ENCODE measurements at places on chromosomes 7 and 10.

DNA sequence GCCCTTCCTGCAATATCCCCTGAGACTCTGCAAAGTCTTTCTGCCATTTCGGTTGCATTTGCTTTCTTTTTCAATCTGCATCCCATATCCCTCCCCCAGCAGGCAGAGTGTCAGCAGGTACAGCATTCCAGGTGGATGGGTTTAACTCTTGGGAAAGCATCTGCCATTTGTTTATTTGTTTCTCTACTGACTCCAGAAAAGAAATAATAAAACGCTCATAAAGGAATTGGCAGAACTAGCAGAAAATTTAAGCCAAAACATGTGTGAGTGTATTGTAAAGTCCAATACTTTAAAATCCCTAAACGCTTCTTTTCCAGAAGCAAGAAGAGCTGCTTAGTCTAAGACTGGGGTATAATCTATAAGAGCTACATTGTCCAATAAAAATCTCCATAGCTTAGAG is 393.8 kb downstream of the TNS3 start:
- DNase-seq: no peak

DNA sequence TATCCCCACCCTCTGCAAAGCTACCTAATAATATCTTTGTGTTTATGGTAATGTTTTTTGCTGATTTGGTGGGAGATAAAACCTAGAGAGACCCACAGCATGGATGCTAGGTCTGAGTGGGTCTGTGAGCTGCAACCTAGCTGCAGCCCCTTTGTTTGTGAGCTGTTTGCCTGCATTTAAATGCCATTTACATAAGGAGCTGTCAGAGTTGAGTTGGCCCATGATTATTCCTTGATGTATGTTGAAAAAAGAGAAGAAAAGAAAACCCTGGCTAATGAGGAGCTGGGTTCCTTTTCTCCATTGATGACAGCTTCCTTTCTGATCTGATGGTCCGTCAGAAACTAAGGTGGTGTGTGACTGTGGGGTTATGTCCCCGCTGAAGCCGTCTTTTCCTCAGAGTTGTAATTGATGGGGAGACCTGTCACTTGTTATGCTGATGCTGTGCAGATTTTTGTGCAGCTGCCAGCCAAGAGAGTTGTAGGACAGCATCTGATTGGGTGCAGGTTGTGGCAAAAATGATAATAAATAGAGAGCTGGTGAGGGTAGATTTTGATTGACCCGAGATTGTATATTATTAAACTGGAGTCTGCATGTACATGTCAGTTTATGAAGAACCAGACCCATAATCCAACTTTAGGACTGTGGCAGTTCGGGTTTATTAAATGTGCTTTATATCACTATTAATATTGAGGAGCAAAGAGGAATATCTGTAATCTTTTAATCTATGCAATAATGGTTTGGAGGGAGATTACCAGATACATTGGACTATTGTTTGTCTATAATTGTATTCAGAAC is 219.8 kb downstream of the AUTS2 start:
- DNase-seq: no peak

- no peak for DNase-seq
Observed at GRCh38 chr10:100970914-100971811, 1.9 kb downstream of the SEMA4G start.

- DNase-seq: peak; percentile 46
Observed at GRCh38 chr7:2761131-2761624, 73.2 kb downstream of the AMZ1 start.

DNA sequence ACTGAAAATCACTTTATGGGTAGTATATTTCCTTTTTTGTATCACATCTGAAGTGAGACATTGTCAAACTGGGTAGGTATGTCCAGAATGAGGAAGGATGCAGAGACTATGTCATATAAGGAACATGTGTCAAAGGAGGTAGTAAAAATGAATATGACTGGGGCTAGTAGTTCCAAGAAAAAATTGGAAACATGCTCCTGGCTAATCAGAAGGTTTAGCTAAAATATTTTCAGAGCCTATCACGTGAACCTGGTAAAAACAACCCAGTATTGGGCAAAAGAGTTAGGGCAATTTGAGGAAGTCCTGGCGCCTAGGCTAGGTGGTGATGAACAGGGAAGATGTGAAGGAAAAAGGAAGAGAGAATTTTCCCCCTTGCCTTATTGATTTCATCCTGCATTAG is 26.4 kb downstream of the ENTPD1 start:
- DNase-seq: no peak

- DNase-seq: no peak
Observed at GRCh38 chr7:139791316-139791715, 13.5 kb upstream of the HIPK2 start.

DNA sequence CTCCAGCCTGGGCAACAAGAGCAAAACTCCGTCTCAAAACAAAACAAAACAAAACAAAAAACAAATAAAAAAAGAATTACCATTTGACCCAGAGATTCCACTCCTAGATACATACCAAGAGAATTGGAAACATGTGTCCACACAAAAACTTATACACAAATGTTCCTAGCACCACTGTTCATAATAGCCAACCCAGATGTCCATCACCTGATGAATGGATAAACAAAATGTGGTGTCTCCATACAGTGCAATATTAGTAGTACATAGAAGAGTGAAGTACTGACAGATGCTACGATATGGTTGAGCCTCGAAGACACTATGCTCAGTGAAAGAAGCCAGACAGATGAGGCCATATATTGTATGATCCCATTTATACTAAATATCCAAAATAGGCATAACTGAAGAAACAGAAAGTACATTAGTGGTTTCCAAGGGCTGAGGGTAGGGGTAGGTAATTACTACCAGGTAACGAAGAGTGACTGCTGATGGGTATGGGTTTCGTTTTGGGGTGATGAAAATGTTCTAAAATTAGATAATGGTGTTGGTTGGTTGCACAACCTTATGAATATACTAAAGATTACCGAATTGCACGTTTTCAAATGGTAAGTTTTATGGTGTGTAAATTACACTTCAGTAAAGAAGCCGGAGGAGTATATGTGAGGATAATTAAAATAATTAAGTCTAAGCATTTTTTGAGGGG is 20.0 kb downstream of the MYO1G start:
- peak; percentile 13 for DNase-seq

DNA sequence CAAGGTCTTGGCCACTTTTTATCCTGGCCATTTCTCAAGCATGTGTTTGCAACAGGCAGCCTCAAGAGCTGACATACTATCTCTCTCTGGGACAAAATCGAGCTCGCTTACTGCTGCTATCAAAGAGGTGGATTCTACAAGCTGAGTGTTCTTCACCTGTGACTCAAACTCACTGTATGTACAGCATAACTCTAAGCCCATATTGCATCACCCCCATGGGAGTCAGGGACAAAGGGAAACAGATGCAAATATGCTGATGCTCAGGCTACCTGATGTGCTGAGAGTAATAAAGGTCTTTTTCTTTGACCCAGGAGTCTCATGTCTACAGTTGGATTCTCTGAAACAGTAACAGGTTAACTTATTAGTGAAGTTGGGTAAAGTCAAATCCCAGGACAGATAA is 45.2 kb downstream of the PCLO start:
- no peak for DNase-seq

DNA sequence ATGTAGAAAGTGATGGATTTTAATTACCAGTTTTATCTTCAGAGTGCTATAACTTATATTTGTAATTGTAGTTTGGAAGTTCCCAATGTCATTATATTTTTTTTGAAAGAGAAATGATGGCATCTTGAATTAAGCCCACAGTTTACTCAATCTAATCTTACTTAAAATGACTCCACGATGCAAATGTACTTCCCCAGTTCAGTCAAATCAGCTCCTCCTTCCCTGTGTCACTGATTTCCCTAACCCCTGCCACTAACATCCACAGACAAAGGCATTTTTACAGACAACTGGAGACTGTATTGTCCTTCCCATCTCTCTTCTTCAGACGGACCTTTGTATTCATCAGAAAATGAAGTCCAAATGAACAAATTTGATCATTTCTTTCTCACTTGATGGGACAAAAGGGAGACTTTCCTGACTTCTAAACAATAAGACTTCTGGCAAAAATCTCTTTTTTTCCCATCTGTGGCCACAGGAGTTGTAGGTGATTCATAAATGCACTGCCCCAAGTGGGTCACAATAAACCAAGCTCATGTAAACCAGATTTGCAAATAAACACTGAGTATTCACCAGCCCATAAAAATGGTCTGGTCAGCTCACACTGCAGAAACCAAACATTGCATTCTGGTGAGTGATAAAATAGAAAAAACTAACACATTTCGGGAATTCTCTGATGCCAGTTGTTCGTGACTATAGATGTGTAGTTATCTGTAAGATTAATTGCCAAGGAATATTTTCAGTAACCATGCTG is 162.9 kb downstream of the FANK1 start:
- DNase-seq: peak; percentile 75

DNA sequence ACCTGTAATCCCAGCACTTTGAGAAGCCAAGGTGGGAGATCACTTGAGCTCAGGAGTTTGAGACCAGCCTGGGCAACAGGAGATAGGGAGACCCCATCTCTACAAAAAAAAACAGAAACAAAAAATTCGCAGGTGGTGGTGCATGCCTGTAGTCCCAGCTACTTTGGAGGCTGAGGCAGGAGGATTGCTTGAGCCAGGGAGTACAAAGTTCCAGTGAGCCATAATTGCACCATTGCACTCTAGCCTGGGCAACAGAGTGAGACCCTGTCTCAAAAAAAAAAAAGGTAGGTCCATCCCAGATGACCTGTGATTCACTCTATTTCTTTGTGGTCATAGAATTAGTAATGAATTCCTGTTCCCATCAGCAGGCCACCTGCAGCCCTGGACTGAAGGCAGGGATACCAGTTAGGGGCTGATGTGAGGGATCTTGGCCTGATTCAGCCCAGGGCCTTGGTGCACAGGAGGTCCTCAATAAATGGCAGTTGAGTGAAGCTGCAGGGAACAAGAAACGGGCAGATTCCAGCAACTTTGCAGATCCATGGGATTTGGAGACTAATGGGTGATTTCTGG is at the start of gene MYH16:
TSS of gene MYH16 (plus strand) at position 364 of the 570 bp plus-strand sequence.
- no peak for DNase-seq

DNA sequence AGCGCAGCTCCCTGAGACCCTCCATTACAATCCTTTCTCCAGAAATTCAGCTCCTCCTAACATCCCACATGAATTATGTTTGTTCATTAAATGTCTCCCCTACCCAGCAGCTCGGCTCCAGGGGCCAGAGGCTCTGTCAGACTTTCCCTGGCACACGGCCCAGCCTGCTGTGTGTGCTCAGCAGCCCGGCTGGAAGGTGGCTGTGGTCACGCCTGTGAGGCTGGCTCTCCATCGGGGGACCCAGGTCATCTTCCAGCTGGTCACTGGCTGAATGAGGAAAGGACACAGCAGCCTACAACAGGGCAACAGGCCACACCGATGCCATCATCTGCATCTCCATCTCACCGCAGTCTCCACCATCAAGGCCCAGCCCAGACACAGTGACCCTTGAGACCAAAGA is 219.8 kb downstream of the MAD1L1 start:
- peak; percentile 42 for DNase-seq

- peak; percentile 75 for DNase-seq
Observed at GRCh38 chr10:71773221-71773971, at the start of gene VSIR. VSIR (minus strand) TSS chr10:71773520; CDS start chr10:71773439, 81 bp downstream.

- no peak for DNase-seq
Observed at GRCh38 chr10:668786-669485, 20.5 kb downstream of the DIP2C start.

DNA sequence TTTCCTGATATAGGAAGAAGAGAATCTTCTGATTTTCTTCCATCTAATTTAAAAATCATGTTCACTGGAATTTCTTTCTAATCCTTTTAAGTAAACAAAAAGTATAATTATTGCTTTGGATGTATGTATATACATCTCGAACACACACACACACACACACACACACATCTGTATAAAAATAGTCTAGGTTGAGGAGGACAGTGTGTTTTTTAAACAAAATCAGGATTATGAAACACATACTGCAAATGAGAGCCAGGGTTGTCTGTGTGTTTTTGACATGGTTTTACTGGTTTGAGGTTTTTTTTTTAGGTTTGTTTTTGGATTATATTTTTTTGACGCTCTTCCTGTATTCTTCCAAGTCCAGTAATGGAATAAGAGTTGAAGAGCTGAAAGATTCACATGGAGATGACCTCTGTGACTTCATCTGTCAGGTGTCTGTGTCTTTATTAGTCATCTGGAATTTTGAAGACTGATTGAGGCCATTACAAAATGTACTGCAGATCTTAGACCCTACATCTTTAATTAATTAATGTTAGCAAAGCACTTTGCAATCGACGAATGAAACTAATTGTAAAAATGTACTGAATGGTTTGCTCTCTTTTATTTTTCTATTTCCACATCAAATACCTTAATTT is 237.1 kb downstream of the SUGCT start:
- peak; percentile 34 for DNase-seq
